ENCODE measurements at places on chromosomes 12 and 14.

- peak; percentile 85 for DNase-seq
Measured at GRCh38 chr14:89121968-89122620, 294.9 kb downstream of the FOXN3 start.

DNA sequence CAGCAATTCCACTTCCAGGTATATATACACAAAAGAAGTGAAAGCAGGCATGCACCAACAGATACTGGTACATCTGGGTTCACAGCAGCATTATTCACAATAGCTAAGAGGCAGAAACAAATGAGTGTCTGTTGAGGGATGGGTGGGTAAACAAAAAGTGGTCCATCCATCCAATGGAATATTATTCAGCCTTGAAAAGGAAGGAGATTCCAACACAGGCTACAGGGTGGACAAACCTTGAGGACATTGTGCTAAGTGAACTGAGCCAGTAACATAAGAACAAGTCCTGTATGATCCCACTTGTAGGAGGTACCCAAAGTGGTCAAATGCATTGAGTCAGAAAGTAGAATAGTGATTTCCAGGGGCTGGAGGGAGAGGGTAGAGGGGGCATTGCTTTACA is 27.6 kb upstream of the BEGAIN start:
- DNase-seq: no peak

- peak; percentile 98 for DNase-seq
Measured at GRCh38 chr14:68548194-68549076, 244.4 kb downstream of the ZFP36L1 start.

- DNase-seq: no peak
Measured at GRCh38 chr14:84493779-84494178, 1036.2 kb upstream of the FLRT2 start.

- DNase-seq: no peak
Measured at GRCh38 chr14:57729208-57730187, 136.4 kb downstream of the SLC35F4 start.

All from kidney (tissue), 22 donors.